ENCODE measurements at places on chromosomes 2 and 18.

- DNase-seq = no peak
These were observed 15.2 kb upstream of the ANKRD53 start for GRCh38 chr2:70962885-70963878.

GRCh38 chr2:70388128-70388527 lies 86.3 kb upstream of the FAM136A start:
- no peak for DNase-seq

GRCh38 chr2:181859123-181859522 lies 32.4 kb upstream of the ITPRID2 start:
- no peak for DNase-seq

- no peak for DNase-seq
These were observed 43.8 kb downstream of the MOB4 start for GRCh38 chr2:197559681-197560080.

GRCh38 chr2:2172516-2172915 lies 158.6 kb downstream of the MYT1L start:
- DNase-seq = no peak

DNA sequence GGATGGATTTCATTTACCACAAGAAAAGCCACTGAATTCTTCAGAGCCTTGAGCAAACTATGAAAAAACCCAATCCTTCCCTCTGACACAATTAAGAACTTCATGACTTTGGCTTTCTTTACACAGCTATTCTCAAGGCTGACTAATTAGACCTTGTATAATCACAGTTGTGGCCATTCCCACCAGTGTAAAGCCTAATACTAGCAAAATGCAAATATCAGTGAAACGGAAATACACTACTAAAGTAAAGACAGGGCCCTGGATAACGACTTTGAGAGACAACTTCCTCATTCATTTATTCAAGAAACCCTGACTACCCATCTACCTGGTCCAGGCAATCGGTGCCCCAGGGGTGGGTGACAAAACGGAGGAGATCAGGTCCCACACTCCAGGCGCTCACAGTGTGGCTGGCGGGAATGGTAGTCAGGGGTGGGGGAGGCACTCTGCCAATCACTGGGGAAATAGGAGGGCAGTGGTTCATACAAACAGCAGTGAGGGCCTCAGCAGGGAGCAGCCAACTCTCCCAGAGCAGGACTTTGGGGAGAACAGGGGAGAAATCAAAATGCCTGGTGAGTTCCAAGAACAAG lies 28.1 kb downstream of the TMEM163 start:
- no peak for DNase-seq

DNA sequence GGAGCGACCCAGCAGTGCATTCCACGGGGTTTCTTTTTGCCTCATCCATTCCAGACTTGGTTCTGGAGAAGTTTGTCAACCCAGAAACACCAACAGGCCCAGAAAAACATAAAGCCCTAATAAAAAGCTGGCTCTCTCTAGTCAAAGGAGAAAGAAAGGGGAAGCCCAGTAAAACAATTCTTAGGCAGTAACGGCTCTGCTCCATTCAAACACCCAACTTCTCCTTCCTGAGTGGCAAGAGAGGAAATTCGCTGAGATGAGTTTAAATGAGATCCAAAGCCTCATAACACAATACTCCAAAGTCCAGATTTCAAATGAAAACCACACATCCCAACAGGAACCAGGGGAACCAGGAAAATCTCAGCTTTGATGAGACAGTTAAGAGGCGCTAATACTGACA lies 179.9 kb downstream of the RPIA start:
- DNase-seq = no peak

GRCh38 chr18:24515721-24516120 lies 55.3 kb downstream of the HRH4 start:
- no peak for DNase-seq

GRCh38 chr2:84925336-84925723 lies 19.9 kb downstream of the TMSB10 start:
- no peak for DNase-seq

DNA sequence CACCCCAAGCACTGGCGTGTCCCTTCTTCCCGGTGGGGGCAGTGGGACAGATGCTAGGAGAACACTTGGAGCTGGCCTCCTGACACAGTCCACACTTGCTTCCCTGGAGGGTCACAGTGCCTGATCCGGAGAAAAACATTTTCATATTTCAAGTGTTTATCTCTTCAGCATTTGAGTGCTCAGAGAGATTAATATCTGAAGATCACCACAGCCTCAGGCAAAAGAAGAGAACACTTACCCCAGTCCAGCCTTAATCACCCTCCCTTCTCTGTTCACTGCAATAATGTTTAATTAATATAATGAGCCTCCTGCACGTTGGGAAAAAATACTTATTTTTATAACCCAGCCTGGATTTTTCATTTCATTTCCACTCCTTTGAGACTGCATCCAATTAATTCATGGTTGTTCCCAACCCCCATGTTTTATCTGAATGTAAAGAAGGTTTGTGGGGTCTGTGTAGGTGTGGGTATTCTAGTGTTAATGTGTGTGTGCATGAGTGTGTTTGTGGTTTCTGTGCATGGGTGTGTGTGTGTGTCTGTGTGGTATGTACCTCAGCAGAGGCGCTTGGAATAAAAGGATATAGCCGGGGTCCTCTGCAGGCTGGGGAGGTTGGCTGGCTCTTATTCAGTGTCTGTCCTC lies 72.1 kb downstream of the NRP2 start:
- no peak for DNase-seq

GRCh38 chr18:35729991-35730668 lies 148.6 kb downstream of the GALNT1 start:
- no peak for DNase-seq

- DNase-seq = no peak
These were observed 98.6 kb upstream of the NCK2 start for GRCh38 chr2:105645938-105646773.

- DNase-seq = no peak
These were observed 1496.5 kb upstream of the NXPH2 start for GRCh38 chr2:140276661-140277060.

- DNase-seq = no peak
These were observed 61.0 kb downstream of the APOB start for GRCh38 chr2:20982861-20983260.

GRCh38 chr2:74792282-74792681 lies 41.6 kb upstream of the HK2 start:
- no peak for DNase-seq

DNA sequence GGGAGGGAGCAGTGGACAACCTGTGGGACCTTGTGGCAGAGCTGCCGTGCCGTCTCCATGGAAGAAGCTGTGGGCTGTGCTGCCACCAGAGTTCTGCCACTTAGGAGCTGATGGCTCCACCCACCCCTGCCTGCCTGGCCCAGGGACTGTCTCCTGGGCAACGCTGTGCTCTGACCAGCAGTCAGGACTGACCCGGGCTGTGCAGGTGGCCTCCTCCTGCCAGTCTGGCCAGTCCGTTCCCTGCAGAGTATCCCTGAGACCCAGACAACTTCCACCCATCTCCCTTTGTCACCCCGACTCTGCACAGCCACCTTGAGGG lies 12.8 kb downstream of the ASIC4 start:
- DNase-seq = no peak
